Mesenteric fat pad (tissue), 1 donor: ENCODE measurements at places on chromosomes 5 and 9. TPM values are rescaled to one million over a fixed set of nuclear protein-coding genes. Genes with fewer than 3 reads are reported as not detected.

GRCh38 chr5:73387601-73388305, 60.8 kb downstream of the FOXD1 start:
- no peak for DNase-seq

DNA sequence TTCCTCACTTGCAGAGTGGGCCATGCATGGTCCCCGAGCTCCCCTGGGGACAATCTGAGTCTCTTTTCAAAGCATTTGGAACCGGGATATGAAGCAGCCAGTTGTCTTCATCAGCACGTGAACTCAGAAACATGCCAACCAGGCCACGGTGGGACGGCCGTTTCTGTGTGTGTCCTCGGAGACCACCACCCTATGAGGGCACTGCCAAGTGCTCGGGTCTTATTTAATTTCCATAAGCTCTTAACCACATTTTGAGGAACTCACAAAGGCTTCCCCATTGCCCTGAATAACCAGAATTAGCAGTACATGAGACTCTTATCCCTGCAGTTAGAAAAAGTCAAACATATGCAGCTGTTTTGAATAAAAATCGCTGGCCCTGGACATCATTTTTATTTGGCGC, 60.1 kb downstream of the OTULIN start:
- no peak for DNase-seq

The CARTPT gene
- not detected for total RNA-seq

GRCh38 chr5:91225848-91226686, 157.1 kb downstream of the ARRDC3 start:
- no peak for DNase-seq

The GABRA6 gene
- not detected for total RNA-seq

DNA sequence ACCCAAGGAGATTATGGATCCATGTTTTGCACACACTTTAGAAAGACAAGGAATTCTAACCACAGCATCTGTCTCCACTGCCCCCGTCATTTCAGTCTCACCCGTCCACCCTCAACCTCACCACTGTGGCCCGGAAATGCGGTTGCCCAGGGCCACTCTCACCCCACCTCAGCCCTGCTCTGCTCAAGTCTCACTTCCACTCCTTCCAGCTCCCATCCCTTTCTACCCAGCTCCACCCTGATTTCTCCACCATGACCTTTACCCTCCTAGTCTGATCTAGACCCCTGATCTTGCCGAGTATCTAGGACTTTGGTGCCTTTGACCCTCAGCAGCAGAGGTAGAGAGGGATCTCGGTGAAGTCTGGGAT, 7.2 kb upstream of the KCNIP1 start:
- DNase-seq, result no peak

GRCh38 chr5:143138839-143139238, 264.6 kb downstream of the NR3C1 start:
- no peak for DNase-seq
